ENCODE measurements at places on chromosomes 5 and 9. TPM values are rescaled to one million over a fixed set of nuclear protein-coding genes. Genes with fewer than 3 reads are reported as not detected.

GRCh38 chr5:115170929-115171510, 1.3 kb upstream of the TRIM36 start:
- H3K4me1 ChIP-seq = peaks cover 10% of the 10 kb centered on the region
- no peaks in the 10 kb centered on the region for H3K36me3 ChIP-seq
- peaks cover 7% of the 10 kb centered on the region for H3K27me3 ChIP-seq
- H3K27ac ChIP-seq = peak overlapping the region; percentile 90

The SLC46A2 gene
- 0.03 TPM for polyA plus RNA-seq

DNA sequence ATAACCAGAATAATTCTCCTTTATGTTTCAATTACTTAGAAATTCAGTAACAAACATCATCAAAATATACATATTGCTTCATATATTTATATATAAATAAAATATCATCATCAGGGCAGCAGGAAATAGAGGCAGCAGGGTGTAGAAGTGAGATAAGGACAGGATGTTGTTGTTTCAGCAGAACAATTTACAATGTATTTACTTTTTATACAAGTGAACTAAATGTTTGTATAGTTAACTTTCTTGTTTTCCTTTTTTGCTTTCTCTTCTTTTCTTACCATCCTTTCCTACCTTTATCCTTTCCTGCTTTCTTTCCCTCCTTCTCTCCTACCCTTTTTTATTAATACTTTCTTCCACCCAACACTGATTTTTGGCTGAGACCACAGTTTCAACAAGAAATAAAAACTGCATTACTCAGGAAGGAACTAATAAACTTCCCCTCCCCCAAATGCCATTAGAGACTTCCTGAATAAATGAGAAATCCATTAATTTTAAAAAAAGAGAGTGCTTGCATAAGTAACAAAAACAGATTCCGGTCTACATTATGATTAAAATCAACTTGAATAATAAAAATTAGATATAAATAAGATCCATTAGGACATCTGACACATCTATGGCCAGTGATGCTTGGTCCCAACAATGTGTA, 159.8 kb upstream of the ACOT12 start:
- H3K4me1 ChIP-seq = no peaks in the 10 kb centered on the region
- no peaks in the 10 kb centered on the region for H3K27me3 ChIP-seq
- DNase-seq = no peak
- H3K27ac ChIP-seq = no peak overlapping the region

GRCh38 chr5:94791829-94792228, 173.4 kb downstream of the SLF1 start:
- no peak overlapping the region for H3K4me3 ChIP-seq
- H3K27me3 ChIP-seq = no peaks in the 10 kb centered on the region
- H3K36me3 ChIP-seq = no peaks in the 10 kb centered on the region
- no peak overlapping the region for H3K27ac ChIP-seq
- peaks cover 2% of the 10 kb centered on the region for H3K4me1 ChIP-seq

DNA sequence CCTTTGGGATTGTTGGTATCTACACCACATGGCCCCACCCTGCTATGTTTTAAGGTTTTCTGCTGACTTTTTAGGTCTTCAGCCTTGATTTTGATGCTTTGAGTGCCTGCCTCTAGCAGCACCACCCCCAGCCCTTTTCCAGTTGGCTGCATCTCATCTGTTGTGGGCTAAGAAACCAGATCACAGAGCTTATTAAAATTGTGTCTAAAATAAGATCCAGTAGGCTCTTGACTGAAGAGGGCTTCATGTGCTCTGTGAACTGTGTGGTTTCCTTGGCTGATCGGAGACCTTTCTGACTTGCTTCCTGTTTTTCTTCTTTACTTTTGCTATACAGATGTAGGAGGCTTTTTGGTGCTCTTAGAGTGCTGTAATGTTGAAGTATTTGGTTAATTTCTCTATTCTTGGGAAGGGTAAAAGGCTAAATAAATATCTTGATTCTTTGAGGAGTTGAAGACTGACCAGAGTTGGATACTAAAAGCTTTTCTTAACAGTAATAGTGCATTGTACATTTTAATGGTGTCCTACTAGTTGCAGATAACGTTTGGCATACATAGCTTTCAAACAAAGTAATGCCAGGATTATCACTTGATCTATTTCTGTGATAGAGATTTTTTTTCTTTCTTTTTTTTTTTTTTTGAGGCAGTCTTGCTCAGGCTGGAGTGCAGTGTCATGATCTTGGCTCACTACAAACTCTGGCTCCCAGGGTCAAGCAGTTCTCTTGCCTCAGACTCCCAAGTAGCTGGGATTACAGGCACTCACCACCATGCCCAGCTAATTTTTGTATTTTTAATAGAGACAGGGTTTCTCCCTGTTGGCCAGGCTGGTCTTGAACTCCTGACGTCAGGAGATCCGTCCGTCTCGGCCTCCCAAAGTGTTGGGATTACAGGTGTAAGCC, 4.5 kb downstream of the UBE2D2 start:
- DNase-seq = no peak
- no peaks in the 10 kb centered on the region for H3K27me3 ChIP-seq
- no peak overlapping the region for H3K27ac ChIP-seq
- peaks cover 8% of the 10 kb centered on the region for H3K4me1 ChIP-seq

The IL4 gene
- polyA plus RNA-seq = not detected

The FAM169A gene
- polyA plus RNA-seq = not detected

GRCh38 chr9:98985596-98985995, 41.9 kb downstream of the COL15A1 start:
- H3K36me3 ChIP-seq = no peaks in the 10 kb centered on the region
- H3K4me3 ChIP-seq = no peak overlapping the region
- peaks cover 2% of the 10 kb centered on the region for H3K4me1 ChIP-seq
- no peak for DNase-seq
- no peaks in the 10 kb centered on the region for H3K27me3 ChIP-seq
- no peak overlapping the region for H3K27ac ChIP-seq

- H3K27ac ChIP-seq = no peak overlapping the region
- no peaks in the 10 kb centered on the region for H3K4me1 ChIP-seq
- no peak for DNase-seq
- no peaks in the 10 kb centered on the region for H3K27me3 ChIP-seq
- no peaks in the 10 kb centered on the region for H3K36me3 ChIP-seq
- no peak overlapping the region for H3K4me3 ChIP-seq
Observed at GRCh38 chr5:162503796-162504195, 436.2 kb downstream of the GABRG2 start.

- H3K4me3 ChIP-seq = no peak overlapping the region
- no peak overlapping the region for H3K27ac ChIP-seq
- peaks cover 2% of the 10 kb centered on the region for H3K4me1 ChIP-seq
- H3K36me3 ChIP-seq = no peaks in the 10 kb centered on the region
- DNase-seq = no peak
- H3K27me3 ChIP-seq = no peaks in the 10 kb centered on the region
Observed at GRCh38 chr9:116191576-116192415, 38.2 kb downstream of the PAPPA start.

The GFI1B gene
- 8.5 TPM for polyA plus RNA-seq

DNA sequence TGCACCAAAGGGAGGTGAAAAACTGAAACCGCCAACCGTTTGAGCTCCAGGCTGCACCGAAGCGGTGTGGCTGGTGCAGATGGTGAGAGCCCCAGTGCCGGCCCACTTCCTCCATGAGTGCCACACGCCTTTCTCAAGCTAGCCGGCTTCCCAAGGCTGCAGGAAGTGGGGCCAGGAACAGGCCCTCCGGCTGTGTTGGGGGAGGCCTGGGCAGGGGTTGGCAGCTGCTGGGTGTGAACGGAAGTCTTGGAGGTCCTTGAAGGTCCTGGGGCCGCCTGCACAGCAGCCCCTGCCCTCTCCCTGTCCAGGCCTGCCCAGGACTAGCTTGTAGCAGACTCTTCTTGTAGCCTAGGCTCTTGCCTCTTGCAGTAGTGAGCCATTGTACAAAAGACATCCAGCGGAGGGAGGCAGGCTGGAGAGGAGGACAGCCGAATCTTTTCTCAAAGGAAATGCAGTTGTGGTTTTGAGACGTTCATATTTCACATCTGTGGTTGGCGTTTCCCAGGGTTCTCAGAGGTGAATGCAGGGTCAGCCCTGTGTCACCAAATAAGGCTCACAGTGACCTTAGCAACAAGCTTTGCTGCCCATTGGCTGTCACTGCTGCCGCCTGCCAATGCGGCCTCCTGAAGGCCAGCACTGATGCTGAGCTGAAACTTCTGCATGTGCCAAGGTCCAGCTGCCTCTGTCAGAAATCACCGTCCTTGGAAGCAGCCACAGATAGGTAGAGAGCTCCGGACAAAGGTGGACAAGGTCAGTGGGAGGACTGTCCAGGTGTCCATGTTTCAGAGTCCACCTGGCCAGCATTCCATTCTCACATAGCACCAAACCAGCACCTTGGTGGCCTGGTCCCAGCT, 23.9 kb downstream of the IRF1 start:
- H3K36me3 ChIP-seq = peaks cover 31% of the 10 kb centered on the region
- H3K27me3 ChIP-seq = no peaks in the 10 kb centered on the region
- H3K27ac ChIP-seq = peak overlapping the region; percentile 75
- H3K4me3 ChIP-seq = no peak overlapping the region
- H3K4me1 ChIP-seq = peaks cover 38% of the 10 kb centered on the region

DNA sequence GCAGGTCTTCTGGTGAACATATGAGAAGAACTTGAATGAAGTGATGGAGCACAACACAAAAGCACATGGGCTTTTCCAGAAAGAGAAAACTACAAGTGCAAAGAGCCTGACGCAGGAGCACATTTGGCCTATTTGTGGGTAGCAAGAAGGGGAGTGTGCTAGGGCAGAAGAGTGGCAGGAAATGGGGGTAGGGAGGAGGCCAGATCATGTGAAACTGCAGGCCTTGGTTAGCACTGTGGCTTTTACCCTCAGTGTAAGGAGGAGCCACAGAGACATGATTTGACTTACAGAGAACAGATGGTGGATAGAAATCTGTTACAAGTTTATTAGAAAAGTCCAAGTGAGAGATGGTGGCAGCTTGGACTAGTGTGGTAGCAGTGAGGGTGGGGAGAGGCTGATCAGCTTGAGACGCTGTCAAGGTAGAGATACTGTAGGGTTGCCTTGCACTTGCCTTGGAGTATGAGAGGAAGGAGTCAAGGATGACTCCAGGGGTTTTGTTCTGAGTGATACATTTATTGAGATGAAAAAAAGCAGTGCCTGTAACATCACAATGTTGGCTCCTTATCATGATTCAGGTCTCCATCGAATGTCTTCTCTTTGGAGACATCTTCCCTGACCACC, 126.7 kb downstream of the PPP2R2B start:
- no peak overlapping the region for H3K4me3 ChIP-seq
- DNase-seq = no peak
- no peaks in the 10 kb centered on the region for H3K27me3 ChIP-seq
- H3K27ac ChIP-seq = peak overlapping the region; percentile 39
- H3K4me1 ChIP-seq = no peaks in the 10 kb centered on the region

GRCh38 chr5:131218392-131218791, 45.5 kb upstream of the CDC42SE2 start:
- no peaks in the 10 kb centered on the region for H3K36me3 ChIP-seq
- H3K4me3 ChIP-seq = no peak overlapping the region
- no peaks in the 10 kb centered on the region for H3K4me1 ChIP-seq

DNA sequence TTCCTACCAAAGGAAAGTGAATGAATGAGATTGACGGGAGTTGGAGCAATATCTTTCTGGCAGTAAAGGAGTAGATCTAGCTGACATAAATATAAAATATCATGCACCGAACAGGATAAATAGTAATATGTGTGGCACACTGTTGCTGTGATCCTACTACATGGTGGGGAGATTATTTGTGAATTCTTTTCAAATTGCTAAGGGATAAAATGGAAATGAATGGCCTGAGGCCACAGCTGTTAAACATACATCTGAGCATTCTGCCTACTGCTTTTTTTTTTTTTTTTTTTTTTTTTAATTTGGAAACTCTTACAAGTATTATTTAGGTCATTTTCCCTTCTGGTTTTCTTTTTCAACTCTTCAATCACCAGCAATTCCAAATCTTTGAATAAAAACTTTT, 66.8 kb downstream of the MEF2C start:
- H3K4me3 ChIP-seq = no peak overlapping the region
- H3K4me1 ChIP-seq = no peaks in the 10 kb centered on the region
- H3K27ac ChIP-seq = no peak overlapping the region
- no peaks in the 10 kb centered on the region for H3K27me3 ChIP-seq

- H3K4me3 ChIP-seq = no peak overlapping the region
- no peak overlapping the region for H3K27ac ChIP-seq
- H3K4me1 ChIP-seq = no peaks in the 10 kb centered on the region
- no peaks in the 10 kb centered on the region for H3K27me3 ChIP-seq
- no peaks in the 10 kb centered on the region for H3K36me3 ChIP-seq
Observed at GRCh38 chr9:80144406-80144805, 572.6 kb downstream of the TLE4 start.

GRCh38 chr5:51479840-51480239, 96.6 kb downstream of the ISL1 start:
- H3K4me1 ChIP-seq = no peaks in the 10 kb centered on the region
- no peak overlapping the region for H3K27ac ChIP-seq
- no peaks in the 10 kb centered on the region for H3K27me3 ChIP-seq
- DNase-seq = no peak

- no peaks in the 10 kb centered on the region for H3K27me3 ChIP-seq
- no peak for DNase-seq
- H3K36me3 ChIP-seq = no peaks in the 10 kb centered on the region
- no peaks in the 10 kb centered on the region for H3K4me1 ChIP-seq
Observed at GRCh38 chr9:70110194-70111041, 66.8 kb downstream of the MAMDC2 start.

DNA sequence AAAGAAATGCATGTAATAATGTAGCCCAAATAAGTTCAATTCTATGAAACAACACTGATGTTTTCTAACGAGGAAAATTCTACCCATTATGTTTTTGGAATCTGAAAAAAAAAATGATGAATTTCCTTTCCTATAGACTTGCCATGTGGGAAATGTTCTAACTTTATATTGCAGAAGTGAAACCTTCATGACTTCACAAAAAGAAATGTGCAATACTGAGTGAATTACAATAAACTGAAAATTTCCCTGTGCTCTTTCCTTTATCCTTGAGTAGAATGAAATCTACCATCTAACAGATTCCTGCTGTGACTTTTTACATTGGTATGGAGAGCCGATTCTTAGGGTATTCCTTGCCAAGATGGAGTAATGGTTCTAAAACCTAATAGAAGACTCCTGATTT, 1622.5 kb downstream of the MAT2B start:
- no peaks in the 10 kb centered on the region for H3K27me3 ChIP-seq
- no peaks in the 10 kb centered on the region for H3K36me3 ChIP-seq
- H3K4me3 ChIP-seq = no peak overlapping the region
- no peak for DNase-seq
- no peak overlapping the region for H3K27ac ChIP-seq

- H3K36me3 ChIP-seq = no peaks in the 10 kb centered on the region
- no peak for DNase-seq
- H3K27ac ChIP-seq = no peak overlapping the region
- H3K27me3 ChIP-seq = no peaks in the 10 kb centered on the region
- no peak overlapping the region for H3K4me3 ChIP-seq
Observed at GRCh38 chr9:93967020-93967803, 12.1 kb upstream of the BARX1 start.

DNA sequence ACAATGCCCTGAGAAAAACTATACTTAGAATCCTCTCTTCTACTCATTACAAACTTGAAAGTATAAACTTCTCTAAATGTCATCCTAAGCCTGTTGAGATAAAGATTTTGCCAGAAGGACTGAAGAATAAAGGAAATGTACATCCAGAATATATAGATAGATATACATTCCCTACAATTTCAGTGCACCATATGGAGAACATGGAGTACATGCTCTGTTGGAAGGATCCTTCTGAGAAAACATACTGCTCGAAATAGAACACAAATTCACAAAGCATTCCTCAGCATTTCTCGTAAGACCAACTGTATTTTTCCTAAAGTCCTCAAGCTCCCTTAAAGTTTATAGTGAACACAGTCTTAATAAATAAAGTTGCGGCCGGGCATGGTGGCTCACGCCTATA, 69.7 kb upstream of the RASA1 start:
- no peak overlapping the region for H3K27ac ChIP-seq
- no peaks in the 10 kb centered on the region for H3K27me3 ChIP-seq
- no peak for DNase-seq
- H3K4me1 ChIP-seq = no peaks in the 10 kb centered on the region
- H3K36me3 ChIP-seq = no peaks in the 10 kb centered on the region
